ENCODE measurements at places on chromosomes 16 and 17.
A peak's percentile ranks its signal among the peaks of the same experiment; 100 is the strongest.

- no peak for DNase-seq
Observed at GRCh38 chr16:73191660-73192046, 143.7 kb upstream of the ZFHX3 start.

DNA sequence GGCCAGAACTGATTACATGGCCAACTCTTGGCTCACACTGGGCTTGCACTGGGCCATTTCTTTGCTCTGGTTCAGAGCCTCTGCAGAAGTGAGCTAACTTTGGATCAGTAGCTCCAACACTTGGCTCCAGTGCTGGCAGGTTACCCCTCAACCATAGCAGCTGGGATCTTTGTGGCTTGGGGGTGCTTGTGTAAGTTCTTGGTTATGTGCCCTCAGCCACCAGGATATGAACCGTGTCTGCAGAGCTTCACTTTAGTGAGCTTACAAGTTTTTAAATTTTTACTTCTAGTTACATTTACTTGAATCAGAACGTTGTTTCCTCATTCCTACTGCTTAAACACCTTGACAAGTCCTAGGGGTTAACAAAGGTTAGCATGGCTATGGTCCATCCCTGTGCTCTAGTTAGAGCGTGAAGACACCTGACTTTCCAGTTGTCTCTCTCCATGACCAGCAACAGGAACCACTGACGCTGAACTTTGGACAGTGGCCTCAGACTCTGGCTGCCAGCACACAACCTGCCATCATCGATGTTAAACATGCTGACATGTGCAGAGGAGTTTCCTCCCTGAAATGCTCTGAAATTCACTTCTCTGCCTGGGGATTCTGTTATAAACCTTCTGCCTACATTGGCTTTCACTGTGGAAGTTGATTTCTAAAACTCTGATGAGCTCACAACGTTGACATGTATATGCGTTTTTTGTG, 4.1 kb downstream of the PDF start:
- DNase-seq, result no peak

DNA sequence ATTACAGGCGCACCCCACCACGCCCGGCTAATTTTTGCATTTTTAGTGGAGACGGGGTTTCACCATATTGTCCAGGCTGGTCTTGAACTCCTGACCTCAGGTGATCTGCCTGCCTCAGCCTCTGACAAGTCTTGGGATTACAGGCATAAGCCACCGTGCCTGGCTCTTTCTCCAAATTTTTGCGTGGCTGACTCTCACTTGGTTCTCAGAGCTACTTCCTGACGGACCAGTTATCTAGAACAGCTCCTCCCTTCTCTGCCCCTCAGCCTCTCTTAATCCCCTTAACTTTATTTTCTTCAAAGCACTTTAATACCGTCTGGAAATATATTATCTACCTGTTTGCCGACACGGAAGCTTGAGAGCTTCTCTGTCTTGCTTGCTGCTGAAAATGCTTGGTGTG, 4.2 kb downstream of the YPEL2 start:
- DNase-seq, result no peak

DNA sequence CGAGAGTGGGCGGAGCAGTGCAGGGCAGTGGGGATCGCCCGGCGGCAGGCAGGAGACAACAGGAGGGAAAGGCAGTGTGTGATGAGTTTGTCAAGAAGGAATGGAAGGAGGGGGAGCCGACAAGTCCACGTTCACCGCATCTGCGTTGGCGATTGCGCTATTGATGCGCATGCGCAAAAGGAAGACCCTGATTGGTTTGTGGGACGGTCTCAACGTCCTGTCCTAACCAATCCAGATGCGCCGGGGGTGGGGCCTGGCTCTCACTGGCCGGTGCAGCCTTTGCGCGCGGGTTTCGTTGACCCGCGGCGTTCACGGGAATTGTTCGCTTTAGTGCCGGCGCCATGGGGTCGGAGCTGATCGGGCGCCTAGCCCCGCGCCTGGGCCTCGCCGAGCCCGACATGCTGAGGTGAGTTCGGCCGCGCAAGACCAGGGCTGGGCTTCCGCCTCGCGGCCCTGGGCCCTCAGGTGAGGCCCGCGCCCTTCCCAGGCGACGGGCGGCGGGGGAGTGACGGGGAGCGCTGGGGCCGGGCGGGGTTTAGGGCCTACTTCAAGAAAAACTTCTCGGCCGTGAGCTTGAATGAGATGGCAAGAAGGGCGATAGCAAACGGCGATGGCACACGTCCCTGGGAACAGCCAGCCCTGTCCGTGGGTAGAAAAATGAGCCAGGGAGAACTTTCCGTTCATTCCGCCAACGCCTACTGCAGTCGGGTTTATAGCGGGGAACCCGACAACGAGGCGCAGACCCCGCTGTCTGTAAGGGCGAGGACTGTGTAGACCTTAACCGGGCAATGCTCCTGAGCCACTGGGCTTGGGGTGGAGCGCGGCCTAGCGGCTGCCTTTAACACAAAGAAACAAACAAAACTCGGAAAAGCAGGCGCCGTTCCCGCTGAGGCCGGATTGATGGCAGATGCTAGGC, at the start of gene ORC6:
TSS of gene ORC6 (plus strand) at position 295 of the 916 bp plus-strand sequence. CDS start at position 342, 47 bp downstream.
- DNase-seq, result peak; percentile 98

DNA sequence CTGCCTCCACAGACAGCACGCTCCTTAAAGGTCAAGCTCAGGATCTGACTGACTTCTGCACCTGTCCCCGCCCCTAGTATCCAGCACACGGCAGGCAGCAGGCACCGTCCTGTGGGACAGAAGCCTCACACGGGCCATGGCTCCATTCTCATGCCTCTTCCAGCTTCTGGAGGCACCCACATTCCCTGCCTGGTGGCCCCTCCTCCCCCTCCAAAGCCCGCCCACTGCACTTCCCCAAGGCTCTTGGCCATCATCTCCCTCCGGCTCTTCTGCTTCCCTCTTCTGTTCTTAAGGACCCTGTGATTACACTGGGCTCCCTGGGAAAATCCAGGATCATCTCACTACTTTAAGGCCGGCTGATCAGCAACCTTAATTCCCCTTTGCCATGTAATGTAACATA, 3.5 kb downstream of the CANT1 start:
- DNase-seq, result no peak

- DNase-seq, result no peak
Observed at GRCh38 chr17:47902039-47902744, 6.2 kb downstream of the SP2 start.

DNA sequence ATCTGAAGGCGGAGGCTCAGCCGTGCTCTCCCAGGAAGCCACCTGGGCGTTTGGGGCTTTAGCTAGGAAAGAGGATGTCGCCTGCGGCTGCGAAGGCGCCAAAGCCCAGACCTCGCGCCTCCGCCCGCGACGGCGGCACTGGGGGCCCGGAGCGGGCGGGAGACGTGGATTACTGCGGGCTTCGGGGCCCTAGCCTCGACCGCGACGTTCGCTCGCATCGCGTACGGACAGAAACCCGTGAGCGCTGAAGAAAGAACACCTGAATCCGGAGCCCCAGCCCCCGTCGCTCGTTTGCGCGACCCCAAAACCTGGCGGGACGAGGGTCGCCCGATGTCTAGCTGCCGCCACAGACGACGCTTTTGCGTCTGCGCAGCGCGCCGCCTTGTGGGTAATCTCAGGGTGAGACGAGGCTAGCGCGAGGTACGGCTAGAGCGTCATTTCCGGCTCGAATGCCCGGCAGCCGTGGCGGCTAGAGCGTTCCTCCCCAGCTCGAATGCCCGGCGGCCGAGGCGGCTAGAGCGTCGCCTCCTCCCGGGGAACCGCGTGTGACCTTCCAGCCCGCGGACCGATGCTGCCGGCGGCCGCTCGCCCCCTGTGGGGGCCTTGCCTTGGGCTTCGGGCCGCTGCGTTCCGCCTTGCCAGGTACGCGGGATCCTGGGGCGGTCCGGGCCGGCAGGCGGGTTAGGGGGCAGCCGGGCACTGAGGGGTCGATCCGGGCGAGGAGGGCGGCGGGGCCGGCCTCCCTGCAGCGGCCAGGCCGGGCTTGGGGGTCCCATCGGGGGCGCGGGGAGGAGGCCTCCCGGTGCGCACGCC, at the start of gene MRPL12:
TSS of gene MRPL12 (plus strand) at position 434 of the 813 bp plus-strand sequence. CDS start at position 569, 135 bp downstream.
- peak; percentile 86 for DNase-seq

DNA sequence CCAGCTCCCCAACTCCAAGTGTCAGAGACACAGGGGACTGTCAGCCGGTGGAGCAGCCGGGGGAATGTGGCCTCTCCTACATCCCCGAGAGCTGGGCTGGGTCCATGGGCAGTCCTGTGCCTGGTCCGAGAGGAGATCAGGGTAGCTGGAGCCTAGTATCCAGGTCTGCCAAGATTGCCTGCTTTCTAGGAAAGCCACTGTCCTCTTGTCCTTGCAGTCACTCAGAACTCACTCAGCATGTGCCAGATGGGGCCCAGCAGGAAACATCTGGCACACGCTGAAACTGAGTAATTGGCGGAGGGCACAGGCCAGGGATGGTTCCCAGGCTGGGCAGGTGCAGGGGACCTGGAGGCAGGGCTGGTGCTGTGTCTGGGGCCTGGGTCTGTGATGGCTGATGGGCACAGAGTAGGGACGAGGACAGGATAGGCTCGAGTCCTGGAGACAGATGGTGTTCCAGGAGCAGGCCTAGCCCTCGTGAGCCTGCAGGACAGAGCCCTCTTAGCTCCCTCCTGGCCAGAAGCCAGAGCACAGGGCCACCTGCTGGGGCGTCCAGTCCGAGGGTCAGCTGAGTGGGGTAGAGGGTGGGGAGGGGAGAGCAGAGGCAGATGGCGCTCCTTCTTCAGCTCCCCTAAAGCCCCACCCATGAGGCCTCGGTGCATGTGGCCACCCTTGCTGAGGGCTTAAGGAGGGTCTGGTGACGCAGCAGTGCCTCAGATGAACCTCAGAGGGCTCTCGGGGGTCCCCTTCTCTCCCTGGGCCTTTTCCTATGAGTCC, 31.1 kb downstream of the ADCY7 start:
- no peak for DNase-seq

DNA sequence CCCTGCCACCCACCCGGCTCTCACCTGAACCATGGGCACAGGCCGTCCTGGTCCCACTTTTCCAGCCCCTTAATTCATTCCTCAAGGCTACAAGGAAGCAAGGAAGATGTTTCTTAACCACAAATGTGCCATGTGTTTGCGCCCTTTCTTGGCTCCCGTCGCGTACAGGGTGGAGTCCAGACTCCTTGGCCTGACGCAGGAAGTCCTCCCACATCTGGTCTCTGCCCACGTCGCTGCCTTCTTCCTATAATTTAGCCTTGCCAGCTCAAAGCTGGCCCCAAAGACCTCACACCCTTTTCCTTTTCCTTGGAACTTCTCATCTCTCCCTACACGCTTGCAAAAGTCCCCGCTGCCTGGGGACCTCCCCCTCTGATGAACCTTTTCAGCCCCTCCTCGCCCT, 38.8 kb upstream of the BHLHA9 start:
- no peak for DNase-seq

DNA sequence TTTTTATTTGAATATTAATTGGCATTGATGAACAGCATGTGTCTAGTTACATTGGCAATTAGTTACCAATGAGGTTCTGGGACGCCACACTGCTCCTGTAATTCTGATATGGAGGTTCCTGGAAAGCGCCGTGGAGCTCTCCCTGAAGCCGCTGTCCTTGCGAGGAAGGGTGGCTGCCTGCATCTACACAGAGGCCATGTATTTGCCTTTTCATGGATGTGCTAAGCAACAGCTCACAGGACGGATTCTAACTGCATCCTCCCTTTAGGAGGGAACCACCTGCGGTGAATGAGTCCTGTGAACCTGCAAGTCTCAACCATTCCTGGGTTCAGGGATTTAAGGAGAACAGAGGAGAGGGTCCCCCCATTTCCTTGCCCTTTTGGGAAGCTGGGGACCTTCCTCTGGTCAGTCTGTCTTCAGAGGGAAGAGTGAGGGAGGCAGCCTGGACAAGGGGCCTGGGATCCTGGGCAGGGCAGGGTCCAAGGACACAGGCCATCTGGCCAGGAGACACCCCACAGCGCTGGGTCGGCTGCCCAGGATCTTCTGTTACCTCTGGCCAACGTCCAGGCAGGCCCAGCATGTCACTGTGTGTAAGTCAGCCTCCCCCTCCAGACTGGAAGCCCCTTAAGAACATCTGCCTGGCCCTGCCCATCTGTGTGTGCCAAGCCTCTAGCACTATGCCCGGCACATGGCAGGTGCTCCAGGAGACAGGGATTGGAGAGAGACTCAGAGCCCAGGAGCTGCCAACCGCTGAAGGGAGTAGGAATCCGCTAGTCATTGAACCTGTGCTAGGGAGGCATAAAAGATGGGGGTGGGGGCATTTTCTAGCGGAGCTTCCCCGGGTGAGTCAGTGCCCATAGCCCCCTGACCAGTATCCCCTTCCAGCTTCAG, 314.1 kb upstream of the TNRC6C start:
- no peak for DNase-seq

All from RWPE1 (cell line).